NCI-H1092 (cell line): ENCODE measurements at places on chromosomes 11 and 22.

DNA sequence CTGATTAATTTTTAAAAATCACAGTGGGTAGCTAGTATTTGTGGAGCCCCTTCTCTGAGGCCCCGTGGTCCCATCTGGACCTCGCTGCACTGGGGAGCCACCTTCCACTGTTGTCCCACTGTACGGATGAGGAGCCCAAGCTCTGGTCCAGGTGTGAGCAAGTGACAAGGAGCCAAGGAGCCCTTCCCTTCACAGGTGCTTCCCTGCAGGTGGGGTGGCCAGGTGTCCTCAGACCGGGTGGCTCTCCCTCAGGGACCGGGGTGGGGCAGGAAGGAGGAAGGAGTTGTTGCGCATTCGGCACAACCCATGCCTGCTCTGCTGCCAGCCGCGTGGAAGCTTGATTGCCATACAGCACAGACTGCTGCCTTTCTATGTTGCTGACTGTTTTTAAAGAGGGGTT lies 10.4 kb upstream of the SEPTIN5 start:
- DNase-seq, result no peak

DNA sequence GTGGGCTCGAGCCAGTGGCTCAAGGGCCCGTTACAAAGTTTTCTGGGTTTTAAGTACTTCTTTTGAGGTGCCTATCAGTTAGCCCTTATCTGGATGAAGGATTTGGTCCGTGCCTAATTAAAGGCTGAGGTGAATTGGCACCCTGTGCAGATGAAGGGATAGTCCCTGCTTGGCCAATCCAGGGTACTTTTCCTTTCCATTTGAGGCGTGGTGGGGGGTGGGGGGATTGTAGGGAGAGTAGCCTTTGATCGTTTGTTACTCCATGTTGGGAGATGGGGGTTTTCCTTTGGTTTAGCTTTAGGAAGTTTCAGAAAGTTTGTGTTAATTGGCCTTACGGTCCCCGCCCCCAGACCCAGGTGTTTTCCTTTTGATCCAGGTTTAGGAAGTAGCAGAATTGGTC lies 170.8 kb downstream of the DDX10 start:
- no peak for DNase-seq

DNA sequence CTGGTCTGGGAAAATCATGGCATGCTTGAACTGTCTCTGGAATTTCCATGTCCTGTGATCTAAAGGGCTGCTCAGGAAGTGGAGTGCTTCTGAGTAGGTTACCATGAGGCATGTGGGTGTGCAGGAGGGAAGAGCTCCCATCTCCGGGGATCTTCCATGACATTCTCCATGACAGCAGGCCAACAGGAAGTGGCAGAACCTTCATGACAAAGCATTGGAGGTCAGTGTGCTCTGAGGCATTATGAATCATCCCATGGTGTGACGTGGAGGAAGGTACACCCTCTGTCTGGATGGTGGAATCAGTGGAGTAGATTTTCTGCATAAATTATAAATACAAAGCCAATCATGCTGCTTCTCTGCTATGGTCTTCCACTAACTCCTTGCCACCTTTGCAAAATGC lies 139.6 kb upstream of the E2F8 start:
- no peak for DNase-seq

GRCh38 chr11:63762654-63763495 lies 5.7 kb downstream of the ZFTA start:
- DNase-seq, result no peak

DNA sequence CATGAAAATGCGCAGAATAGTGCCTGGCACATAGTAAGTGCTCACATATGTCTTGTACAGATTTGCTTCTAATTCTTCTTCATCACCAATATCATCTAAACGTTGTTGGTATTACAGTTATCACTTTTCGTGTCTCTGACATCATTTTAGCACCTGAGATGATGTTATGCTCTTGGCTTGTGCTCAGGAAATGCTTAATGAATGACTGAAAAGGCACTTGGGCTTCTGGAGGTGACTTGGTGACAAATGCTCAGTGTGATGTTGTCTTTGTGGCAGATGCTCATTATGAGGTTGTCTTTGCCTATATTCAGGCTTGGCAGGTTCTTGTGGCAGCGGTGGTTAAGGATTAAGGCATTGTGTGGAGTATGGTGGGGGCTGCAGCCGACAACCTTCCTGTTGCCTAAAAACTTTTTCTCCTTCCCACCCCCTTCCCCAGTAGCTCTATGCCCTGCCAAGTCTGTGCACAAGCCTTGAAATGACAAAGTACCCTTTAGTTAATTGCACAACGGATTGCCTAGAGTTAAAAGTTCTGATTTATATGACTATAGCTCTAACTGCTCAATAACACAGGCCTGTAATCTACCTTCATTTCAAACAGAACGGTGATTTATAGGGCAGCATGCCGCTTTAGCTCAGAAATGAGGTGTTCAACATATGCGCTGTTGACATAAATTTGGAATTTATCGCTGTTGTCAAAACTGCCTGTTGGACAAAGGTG lies 82.5 kb downstream of the ZBTB16 start:
- no peak for DNase-seq

DNA sequence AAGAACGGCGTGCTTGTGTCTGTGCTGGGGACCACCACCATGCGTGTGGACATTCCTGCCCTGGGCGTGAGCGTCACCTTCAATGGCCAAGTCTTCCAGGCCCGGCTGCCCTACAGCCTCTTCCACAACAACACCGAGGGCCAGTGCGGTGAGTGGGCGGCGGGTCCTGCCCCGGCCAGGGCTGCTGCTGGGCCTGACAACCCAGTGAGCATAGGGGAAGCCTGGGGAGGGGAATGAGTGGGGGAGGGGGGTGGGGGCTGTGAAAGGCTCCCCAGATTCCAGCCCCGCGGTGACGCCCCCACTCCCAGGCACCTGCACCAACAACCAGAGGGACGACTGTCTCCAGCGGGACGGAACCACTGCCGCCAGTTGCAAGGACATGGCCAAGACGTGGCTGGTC lies 31.9 kb downstream of the MUC5B start:
- DNase-seq, result no peak
